ENCODE measurements at places on chromosomes 6 and 20. TPM values are rescaled to one million over a fixed set of nuclear protein-coding genes. Genes with fewer than 3 reads are reported as not detected.

DNA sequence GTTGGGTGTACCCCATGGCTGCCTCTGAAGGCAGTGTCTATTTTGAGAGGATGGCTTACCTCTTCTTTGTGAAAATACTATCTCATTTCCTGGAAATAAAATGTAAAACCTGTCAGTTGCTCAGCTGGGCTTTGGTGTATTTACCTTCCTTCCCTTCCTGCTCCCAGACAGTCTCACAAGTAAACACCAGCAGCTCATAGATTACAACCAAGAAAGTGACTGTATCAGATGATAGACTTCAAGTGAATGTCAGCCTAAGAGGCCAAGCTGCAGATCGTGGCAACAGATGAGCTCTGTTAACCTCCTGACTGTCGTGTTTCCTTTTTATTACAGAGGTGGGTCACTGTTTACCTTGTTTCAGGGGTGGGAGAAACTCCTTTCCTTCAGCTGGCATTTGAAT lies 37.3 kb downstream of the RNF8 start:
- no peak overlapping the region for H3K27ac ChIP-seq
- no peaks in the 10 kb centered on the region for H3K36me3 ChIP-seq
- H3K4me1 ChIP-seq: no peaks in the 10 kb centered on the region

DNA sequence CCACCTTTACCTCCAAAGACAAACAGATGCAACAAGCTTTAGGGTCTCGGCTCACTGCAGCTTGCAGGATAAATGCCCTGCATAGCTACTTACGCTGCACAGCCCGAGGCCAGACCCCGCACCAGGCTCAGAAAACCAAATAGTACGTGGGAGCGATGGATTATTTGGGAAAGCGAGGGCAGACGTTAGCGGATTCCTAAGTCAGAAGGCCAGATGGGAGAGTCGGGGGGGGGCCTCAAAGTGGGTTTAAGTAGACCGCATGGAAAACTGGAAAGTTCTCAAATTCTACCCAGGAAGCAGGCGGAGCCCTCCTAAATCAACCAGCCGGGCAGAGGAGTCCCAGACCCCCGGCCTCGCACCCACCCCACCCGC lies 382 bp downstream of the SFT2D1 start:
- H3K4me1 ChIP-seq: no peaks in the 10 kb centered on the region
- peak overlapping the region; percentile 85 for H3K4me3 ChIP-seq
- H3K27me3 ChIP-seq: no peaks in the 10 kb centered on the region
- no peaks in the 10 kb centered on the region for H3K36me3 ChIP-seq

DNA sequence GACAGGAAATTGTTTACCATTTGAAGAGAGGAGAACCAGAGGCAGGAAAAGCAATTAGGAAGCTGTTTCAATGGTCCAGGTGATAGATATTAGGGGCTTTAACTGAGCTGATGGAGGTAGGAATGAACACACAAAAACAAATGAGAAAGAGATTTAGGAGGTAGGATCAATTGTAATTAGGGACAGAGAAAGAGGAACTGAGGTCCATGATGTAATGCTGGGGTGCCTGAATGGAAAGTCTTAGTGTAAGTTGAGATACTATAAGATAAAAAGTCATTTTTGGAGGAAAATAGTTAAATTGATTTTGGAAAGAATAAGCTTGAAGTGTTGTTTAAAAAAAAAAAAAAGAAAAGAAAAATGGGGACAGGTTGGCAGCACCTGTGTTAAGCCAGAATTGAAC lies 58.5 kb upstream of the B3GAT2 start:
- H3K27ac ChIP-seq: no peak overlapping the region
- H3K27me3 ChIP-seq: no peaks in the 10 kb centered on the region
- DNase-seq: no peak

C2 gene
- 10.2 TPM for total RNA-seq
